Body of pancreas (tissue), 4 donors: ENCODE measurements at places on chromosomes 4 and X. TPM values are rescaled to one million over a fixed set of nuclear protein-coding genes. Genes with fewer than 3 reads are reported as not detected.

DNA sequence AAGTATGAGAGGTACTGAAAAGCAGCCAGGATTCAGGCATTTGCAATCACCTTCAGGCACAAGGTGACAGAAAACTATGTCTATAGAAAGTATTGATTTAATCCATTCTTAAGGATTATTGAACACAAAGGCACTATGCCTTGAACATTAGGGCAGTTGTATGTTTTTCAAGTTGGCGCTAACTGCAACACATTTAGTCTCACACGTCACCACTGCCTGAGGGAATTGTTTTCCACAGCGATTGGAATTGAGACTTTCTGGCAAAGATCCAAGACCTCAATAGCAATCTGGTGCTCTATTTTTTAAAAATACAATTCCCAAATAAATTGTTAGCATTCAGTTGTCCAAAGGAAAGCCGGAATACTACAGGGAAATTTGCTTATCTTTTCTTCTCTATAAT, 52.7 kb upstream of the FTHL17 start:
- DNase-seq, result no peak

GRCh38 chrX:13167481-13168231, 123.2 kb upstream of the FAM9C start:
- DNase-seq, result no peak

GRCh38 chrX:100407784-100408712, 2.0 kb downstream of the PCDH19 start:
- no peak for DNase-seq

GRCh38 chr4:189940178-189941004, at the start of gene FRG1:
Gene FRG1 (plus strand): TSS chr4:189940872. CDS start chr4:189941010, 138 bp downstream.
- peak; percentile 95 for DNase-seq

DNA sequence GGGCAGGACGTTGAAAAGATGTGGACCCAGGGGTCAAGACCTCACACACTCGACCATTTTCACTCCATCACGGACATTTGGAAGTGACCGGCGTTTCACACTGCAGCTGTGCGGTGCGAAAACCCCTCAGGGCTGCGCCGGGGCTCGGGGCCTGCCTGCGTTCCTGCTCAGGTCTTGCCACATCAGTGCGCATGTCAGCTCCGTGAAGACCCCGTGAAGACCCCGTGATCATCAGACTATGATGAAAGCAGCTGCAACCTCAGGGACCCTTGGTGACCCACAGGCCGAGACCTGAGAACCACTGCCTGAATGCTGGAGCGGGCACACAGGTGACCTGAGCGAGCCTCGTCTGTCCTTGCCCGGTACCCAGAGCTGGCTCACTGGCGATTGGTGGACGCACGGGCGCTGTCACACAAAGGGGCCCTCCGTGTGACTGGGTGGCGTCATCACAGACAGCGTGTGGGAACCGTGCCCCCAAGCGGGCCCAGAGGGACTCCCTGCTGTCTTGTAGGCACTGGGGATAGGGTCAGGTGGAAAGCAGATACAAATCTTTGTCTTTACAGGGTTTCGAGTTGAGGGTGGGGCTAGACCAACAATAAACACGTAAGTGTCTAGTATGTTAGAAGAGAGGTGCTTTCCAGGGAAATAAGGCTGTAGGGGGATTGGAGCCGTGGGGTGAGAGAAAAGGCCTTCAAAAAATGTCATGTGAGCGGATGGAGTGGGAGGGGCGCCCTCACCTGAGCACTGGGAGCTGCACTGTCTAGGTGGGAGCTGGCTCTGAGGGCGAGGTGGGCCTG, 12.7 kb downstream of the MSANTD1 start:
- no peak for DNase-seq

DNA sequence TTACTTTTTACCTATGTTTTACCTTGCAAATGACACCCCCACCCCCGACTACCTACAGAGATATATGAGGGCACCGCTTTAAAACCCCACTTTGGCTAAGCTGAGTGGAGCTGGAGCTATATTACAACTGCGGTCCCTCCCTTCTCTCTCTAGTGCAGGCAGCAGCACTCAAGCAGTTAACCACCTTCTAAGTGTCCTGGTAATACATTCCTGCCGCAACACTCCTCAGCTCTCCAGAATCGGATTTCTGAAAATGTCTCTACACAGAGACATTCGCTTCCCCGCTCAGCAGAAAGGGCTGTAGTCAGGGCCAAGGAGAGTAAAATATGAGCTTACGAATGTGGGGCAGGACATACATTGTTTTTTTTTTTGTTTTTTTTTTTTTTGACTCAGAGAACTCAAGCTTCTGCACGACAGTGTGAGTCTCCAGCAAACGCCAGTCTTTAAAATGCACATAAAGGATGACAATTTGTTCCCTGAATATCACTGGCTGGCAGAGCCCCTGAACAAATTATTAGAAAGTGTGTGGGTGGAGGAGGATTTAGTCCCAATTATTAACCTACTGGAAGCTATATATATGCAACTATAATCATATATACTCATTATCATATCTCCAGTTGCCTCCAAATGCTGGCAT, 287.0 kb upstream of the TET2 start:
- DNase-seq, result no peak

DNA sequence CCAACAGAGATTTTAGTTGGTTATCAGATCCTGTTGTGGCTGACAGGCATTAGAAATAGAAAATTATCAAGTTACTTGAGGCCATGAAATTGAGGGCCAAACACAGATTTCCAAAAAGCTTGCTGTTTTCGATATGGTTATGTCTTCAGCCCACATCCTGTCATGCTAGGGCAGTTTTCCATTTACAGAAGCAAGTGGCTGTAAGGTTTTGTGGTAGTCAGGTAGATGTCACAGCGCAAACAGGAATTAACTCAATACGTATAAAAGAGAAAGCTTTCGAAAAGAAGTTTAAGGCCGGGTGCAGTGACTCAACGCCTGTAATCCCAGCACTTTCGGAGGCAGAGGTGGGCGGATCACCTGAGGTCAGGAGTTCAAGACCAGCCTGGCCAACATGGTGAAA, 104.6 kb downstream of the DMD start:
- DNase-seq, result no peak

DNA sequence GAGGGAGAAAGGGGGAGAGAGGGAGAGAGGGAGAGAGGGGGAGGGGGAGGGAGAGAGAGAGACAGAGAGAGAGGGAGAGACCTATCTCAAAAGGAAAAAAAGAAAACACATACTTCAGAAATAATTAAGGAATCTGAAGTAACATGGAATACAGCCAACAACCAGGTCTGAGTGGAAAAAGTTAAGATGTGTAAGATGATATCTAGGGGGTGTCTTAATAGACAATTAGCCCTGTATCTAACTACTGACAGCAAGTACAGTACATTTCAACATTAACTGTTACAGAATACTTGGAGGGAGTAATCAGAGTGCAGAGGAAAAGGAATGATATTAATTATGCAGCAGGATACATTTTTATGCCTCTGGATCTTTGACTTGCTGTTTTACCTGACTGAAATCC, 22.4 kb downstream of the NUP54 start:
- no peak for DNase-seq

DNA sequence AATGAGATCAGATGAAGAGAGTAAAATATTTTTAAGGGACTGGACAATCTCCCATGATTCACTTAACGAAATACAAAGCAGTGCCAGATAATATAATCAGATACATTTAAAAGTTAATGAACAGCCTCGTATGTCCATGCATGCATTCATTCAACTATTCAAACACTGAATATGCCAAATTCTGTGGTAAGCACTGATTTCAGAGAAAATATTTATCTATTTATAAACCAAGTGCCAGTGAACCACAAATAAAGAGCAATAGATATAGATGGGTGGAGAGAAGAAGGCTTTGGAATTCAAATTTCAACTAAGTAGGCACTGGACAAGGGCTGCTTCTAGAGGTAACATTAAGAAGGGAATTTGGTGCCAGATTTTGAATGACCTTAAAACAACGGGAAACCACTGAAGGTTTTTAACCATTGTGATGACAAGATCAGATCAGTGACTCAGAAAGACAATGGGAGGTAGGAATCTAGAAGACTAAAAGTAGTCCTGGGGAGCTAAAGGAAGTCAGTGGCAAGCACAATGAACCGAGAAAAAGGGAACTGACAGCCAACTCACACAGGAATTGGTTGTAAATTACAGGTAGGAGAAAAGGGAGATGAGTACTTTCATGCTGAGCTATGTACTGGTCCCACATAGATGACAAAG, 14.2 kb downstream of the ELOVL6 start:
- DNase-seq, result no peak

The YY2 gene
- total RNA-seq, result 3.9 TPM

The TSPAN7 gene
- 18.8 TPM for total RNA-seq

The MRPL1 gene
- total RNA-seq, result 23.4 TPM

The PFKFB1 gene
- total RNA-seq, result 2.3 TPM
